ENCODE measurements at places on chromosomes 7 and 10.

GRCh38 chr7:28392289-28392688 is 20.0 kb upstream of the CREB5 start:
- no peak for DNase-seq

DNA sequence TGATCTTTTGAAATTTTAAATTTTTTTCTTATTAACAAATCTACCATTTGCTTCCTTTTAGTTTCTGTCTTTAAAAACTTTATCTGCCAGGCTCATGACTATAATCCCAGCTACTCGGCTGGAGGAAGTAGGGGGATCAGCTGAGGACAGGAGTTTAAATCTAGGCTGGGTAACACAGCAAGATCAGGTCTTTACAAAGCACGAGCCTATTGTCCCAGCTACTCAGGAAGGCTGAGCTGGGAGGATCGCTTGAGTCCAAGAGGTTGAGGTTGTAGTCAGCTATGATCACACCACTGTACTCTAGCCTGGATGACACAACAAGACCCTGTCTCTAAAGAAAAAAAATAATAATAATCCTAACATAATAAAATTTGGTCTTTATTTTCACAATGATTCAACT is 17.5 kb downstream of the DPY19L1 start:
- no peak for DNase-seq

DNA sequence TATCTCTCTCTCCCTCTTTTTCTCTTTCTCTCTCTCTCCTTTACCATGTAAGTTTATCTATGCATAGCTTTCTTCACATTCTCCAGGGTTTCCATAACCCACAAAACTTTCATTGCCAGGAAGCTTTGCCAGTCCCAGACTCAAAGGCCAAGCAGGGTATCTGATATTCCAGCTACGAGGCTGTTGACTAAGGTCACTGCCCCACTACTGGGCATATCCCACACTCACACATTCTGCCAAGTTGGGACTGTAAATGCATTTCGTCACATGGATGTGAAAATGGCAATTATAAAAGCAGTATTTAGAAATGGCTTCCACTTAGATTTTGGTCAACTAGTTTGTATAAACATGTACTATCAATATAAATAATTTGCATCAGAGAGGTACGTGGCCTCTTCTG is 43.3 kb upstream of the SEPTIN7 start:
- no peak for DNase-seq

- no peak for DNase-seq
These were observed 89.4 kb downstream of the OAT start for GRCh38 chr10:124329362-124329761.

DNA sequence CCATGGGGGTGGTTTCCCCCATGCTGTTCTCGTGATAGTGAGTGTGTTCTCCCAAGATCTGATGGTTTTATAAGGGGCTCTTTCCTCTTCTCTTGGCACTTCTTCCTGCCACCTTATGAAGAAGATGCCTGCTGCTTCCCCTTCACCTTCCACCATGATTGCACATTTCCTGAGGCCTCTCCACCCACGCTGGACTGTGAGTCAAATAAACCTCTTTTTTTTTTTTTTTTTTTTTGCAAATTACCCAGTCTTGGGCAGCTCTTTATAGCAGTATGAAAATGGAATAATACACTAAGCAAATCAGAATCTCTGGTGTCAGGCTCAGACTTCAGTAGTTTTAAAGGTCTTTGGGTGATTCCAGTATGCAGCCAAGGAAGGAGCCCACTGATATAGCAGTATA is 28.2 kb downstream of the TAS2R41 start:
- no peak for DNase-seq

DNA sequence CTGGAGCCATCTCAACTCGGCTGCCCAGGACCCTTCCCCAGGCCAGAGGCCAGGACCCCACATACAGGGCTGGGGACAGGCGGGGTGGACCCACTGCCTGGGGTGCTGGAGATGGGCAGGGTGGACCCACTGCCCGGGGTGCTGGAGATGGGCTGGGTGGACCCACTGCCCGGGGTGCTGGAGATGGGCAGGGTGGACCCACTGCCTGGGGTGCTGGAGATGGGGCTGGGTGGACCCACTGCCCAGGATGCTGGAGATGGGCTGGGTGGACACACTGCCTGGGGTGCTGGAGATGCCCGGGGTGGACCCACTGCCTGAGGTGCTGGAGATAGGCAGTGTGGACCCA is 32.4 kb upstream of the FOXL3 start:
- no peak for DNase-seq

GRCh38 chr7:20399521-20399920 is 68.8 kb downstream of the ITGB8 start:
- no peak for DNase-seq

DNA sequence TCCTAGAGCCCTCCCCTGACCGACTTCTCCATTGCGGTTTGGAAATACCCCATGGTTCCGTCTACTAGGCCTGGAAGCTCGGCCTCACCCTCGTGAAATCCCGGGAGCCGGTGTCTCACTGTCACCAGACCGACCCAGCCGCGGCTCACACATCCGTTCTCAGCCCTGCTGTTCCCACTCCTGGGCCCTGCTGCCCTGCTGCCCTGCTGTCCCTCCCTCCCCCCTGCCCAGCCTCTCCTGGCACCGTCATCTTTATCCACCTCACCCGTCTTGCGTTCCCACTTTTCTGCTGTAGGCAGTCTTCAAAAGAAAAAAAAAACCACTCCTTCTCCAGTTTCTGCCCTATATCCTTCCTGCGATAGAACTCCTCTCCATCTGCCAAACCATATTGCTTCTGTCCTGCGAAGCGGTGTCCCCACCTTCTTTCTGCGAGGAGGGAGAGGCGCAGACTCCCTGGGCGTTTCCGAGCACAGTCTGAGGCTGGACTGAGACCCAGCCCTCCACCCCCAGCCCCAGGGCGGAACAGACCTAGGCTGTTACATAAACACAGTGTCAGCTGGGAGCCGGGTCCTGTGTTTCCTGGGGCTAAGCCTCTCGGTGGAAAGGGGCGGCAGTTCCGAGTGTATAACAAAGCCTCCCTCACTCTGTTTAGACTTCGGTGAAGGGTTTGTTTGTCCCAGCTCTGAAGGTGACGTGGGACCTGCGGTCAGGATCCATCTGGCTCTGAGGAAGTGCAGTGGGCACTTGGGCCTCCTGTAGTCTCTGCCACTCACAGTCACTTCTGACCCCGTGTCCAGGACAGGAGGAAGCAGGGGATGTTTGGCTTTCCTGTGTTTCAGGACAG is 2.8 kb downstream of the AGAP3 start:
- DNase-seq, result no peak

- no peak for DNase-seq
These were observed 10.9 kb downstream of the LDB3 start for GRCh38 chr10:86678999-86679792.

GRCh38 chr10:116886772-116887171 is 37.5 kb downstream of the ENO4 start:
- DNase-seq, result no peak

DNA sequence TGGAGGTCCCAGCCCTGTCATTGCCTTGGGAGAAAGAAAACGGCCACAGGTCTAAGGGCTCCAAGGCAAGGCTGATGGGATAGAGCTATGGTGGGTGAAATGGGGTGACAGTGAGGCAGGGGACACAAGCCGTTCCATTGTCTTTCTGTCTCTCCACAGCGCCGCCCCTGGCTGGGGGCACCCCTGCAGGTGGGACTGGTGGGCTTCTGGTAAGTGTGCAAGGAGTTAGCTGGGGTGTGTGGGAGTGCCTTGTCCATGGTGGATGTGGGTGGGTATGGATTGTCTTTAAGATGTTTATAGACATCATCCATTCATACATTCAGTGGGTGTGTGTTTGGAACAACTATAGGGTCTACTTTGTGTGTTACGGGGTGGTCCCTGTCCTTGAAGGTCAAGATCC is 7.5 kb downstream of the SFXN3 start:
- no peak for DNase-seq

- no peak for DNase-seq
These were observed 45.9 kb downstream of the SGMS1 start for GRCh38 chr10:50577681-50578350.

GRCh38 chr10:113056441-113057021 is 106.5 kb downstream of the TCF7L2 start:
- no peak for DNase-seq

GRCh38 chr7:125934539-125934938 is 1004.9 kb upstream of the POT1 start:
- DNase-seq, result no peak

DNA sequence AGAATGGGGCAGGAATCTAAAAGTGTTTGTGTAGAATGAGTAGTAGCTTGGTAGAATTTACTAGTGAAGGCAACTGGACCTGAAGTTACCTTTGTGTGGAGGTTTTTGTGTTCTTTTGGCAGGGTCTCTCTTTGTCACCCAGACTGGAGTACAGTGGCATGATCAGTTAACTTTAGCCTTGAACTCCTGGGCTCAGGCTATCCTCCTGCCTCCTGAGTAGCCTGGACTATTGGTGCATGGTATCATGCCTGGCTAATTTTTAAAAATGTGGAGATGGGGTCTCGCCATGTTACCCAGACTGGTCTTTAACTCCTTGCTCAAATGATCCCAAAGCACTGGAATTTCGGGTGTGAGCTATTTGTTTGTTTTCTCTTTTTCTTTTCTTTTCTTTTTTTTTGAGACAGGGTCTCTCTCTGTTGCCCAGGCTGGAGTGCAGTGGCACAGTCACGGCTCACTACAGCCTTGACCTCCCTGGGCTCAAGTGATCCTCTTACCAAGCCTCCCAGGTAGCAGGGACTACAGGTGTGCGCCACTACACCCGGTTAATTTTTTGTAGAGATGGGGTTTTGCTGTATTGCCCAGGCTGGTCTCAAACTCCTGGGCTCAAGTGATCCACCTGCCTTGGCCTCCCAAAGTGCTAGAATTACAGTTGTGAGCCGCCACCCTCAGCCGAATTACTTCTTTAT is 76.7 kb downstream of the MKLN1 start:
- DNase-seq, result no peak

Measured in activated T-helper 9 cell treated with anti-CD3 and anti-CD28 coated beads, Interleukin-2, amount 50 U/mL, for 16 hours (primary cell).